ENCODE measurements at places on chromosomes 4 and X.

DNA sequence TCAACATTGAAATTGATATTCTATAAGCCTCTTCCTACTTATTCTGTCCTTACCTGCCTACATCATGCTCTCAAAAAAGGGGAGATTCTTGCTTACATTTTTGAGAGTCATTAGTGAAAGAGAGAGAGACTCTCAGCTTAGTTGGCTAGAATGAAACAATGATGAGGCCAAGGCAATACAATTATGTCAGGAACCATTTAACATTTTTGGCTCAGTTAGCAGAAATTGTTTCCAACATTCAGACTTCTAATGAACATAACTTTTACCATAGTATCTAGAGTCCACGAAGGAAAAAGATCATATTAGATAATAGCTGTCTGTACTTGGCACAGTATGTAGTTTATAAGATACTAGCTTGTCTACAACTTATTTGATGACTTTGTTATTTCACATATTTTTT, 263.7 kb upstream of the ARX start:
- no peak for DNase-seq

- no peak for DNase-seq
These were observed 39.9 kb downstream of the PDS5A start for GRCh38 chr4:39937683-39938268.

GRCh38 chrX:133645256-133645655, 230.0 kb upstream of the GPC4 start:
- DNase-seq = peak; percentile 59

GRCh38 chr4:11783588-11783987, 354.9 kb upstream of the HS3ST1 start:
- DNase-seq = no peak

- DNase-seq = no peak
These were observed 89.6 kb downstream of the SCD5 start for GRCh38 chr4:82708982-82709381.

GRCh38 chrX:24956828-24957227, 58.9 kb downstream of the ARX start:
- DNase-seq = peak; percentile 2

- DNase-seq = peak; percentile 62
These were observed 76.0 kb upstream of the AP1S2 start for GRCh38 chrX:15930585-15930984.

GRCh38 chr4:38310446-38311043, 350.3 kb downstream of the PTTG2 start:
- no peak for DNase-seq

DNA sequence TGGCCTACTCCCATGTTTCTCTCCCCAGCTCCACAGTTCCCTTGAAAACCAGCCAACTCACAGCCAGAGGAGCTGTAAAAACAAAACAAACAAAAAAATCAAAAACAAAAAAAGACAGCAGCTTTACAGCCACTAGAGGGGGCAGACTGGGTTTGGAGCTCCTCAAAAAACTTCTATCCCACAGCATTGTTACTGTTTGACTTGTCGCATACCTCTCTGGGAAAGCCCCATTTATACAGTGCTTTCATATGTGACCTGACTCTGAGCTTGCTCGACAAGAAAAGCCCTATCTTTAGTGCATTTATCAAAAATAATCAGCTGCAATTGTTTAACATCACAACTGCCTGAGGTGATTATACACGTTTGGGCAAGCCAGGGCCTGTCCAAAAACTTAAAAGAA, 21.6 kb downstream of the TSPAN6 start:
- peak; percentile 57 for DNase-seq

GRCh38 chr4:182453830-182454229, 210.6 kb downstream of the TENM3 start:
- no peak for DNase-seq

DNA sequence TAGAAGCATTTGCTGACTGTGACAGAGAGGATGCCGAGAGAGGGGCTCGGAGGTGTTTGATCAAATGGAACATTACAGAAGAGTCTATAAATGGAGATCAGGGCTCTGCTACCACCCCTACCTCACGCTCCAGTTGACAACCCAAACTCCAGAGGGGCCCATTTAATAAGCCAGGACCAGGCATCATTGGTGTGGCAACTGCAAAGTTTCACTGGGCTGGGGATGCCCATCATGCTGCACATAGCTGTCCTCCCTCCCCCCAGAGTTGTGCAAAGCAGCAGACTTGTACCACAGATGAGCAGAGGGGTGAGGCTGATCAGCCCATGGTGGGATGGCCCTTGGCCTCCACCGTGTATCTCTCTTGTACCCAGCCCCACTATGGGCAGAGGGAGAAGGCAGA, 38.2 kb upstream of the XPNPEP2 start:
- no peak for DNase-seq

DNA sequence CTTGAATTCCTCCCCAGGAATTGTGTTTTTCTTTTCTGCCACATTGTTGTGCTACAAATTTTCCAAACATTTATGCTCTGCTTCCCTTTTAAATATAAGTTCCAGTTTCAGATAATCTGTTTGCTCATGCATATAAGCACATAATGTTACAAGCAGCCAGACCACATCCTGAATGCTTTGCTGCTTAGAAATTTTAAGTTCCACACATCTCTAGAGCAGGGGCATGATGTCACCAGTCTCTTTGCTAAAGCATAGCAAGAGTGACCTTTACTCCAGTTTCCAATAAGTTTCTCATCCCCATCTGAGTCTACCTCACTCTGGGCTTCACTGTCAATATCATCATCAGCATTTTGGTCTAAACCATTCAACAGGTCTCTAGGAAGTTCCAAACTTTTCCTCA, 932.5 kb downstream of the SH3BGRL start:
- no peak for DNase-seq

DNA sequence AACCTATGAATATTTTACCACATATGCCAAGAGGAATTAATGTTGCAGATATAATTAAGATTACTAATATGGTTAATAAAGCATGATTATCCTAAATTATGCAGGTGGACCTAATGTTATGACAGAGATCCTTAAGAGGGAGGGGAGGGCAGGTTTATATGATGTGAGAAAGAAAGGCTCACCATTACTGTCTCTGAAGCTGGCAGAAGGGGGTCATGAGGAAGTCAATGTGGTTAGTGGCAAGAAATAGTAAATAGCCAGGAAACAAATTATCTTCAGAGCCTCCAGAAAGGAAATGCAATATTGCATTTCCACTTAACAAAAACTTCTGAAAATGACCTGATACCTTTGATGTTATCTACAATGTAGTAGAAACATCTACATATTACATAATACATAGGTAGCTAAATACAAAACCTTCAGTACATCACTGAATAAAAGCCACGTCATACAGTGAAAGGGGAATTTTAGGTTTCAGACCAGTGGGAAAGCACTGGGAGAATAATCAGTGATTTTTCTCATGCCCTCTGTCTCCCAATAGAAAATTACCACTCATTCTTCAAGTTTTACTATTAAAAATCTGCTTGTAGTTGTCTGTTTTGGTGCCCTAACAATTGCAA, 609.2 kb downstream of the SPOCK3 start:
- no peak for DNase-seq

DNA sequence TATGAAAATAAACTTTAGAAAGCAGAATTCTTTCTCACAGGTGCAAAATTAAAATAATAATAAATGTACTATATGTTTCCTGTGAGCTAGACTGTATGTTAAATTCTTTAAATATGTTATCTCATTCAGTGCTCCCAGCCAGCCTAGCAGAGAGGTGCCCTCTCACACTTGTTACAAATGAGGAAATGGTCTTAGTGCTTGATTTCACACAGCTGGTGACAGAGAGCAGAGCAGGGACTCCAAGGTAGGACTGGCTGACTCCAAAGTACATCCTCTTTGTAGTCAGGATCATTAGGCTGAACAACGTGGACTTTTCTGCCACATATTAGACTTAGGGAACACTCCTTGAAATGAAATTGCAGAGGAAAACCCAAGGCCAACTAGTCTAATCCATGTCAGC, 72.0 kb upstream of the HHIP start:
- DNase-seq = no peak

DNA sequence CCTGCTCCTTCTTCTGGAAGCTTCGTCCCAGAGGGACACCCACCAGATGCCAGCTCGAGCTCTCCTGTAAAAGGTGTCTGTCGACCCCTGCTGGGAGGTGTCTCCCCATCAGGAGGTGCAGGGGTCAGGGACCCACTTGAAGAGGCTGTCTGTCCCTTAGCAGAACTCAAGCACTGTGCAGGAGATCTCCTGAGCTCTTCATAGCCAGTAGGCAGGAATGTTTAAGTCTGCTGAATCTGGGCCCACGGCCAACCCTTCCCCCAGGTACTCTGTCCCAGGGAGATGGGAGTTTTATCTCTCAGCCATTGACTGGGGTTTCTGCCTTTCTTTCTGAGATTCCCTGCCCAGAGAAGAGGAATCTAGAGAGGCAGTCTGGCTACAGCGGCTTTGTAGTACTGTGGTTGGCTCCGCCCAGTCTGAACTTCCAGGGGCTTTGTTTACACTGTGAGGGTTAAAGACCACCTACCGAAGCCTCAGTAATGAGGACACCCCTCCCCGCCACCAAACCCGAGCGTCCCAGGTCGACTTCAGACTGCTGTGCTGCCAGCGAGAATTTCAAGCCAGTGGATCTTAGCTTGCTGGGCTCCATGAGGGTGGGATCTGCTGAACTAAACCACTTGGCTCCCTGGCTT, 1383.0 kb upstream of the TENM3 start:
- DNase-seq = no peak

DNA sequence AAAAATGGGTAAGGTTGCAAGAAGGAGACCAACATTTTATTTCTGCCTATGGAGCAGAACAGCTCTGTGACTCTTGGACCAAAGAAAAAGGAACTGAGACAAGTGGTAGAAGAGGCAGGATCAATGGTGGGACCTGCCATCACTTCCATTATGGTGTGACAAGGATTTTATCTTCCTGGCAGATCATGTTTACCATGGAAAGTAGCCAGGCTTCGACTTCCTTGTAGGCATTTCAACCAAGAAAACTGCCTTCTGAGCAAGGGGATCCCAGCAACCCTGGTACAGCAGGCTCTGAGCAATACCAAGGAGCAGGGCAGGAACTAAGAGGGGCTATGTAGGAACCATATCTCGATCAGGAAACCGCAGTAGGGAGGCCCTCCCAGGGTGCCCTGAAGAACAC, 317.4 kb downstream of the IQCM start:
- no peak for DNase-seq

- DNase-seq = no peak
These were observed 41.1 kb upstream of the PPARGC1A start for GRCh38 chr4:23930750-23931488.

DNA sequence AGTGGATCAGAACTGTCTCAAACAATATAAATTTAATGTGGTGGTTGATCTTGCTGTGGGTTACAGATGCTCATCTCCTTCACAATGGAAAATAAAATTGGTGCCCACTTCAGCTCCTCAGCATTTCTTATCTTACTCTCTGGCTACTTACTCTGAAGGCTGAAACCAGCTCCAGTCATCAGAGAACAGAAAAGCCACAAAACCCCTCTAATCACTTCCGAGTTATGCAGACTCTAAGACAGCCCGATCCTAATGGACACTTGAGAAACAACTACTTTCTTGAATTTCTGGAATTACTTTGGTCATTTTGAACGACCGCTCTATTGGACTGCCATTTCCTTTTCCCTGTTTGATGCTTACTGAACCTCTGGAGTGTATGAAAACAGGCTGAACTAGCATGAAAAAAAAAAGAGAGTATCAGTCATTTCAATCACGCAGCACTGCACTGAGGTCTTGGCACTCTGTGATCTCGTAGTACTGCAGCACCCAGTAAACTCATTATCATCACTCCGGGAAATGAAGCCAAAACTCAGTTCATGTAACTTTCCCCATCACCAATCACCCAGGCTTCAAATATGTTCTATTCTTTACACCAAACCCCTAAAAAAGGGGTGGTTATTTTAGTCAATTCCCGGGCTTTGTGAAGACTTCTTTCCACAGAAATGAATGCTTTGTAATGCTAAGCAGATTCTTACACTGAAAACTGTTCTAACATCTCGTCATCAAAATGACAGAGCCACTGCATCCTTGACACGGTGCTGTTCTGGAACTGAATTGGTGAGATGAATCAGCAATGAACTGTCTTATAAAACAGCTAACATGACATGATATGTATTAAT, 54.5 kb downstream of the TSPAN5 start:
- peak; percentile 76 for DNase-seq

DNA sequence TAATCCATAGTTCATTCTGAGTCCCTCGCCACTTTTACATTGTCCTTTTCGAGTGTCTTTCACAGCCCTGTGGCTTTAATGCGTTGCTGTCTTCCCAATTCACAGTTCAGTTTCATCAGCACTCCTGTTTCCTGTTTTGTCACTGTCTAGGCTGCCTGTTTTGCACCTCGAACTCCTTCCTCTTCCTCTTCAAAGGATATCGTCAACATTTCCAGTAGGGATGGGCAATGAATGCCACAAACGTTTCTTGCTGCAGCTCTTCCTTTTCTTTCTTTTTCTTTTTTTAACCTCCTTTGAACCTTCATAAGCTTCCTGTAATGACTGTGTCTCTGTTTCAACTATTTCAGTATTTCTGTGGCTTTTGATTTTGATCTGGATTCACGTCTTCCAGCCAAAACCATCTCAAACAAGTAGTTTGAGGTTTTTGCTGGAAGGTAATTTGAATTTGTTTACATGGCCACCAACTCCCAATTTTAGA, 105.4 kb downstream of the ANXA3 start:
- DNase-seq = peak; percentile 19

DNA sequence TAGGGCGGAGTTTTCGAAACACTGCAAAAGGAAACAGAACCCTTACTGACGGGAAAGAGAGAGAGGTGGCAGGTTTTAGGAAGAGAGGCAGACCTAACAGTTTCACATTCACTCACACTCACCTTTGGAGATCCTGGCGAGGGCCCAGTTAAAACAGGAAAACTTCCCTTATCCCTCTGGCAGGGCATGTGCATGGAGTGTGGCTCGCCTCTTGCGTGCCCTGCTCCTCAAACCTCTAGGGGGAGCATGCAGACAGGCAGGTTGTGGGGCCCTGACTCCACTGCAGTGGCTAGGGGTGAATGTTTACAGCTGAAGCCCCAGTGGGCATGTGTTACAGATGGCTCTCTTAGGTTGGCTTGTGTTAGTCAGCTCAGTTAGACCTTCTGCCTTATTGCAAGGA, 451.5 kb downstream of the UBE2NL start:
- no peak for DNase-seq

- peak; percentile 1 for DNase-seq
These were observed 853.4 kb downstream of the STIM2 start for GRCh38 chr4:27714073-27714472.

- peak; percentile 58 for DNase-seq
These were observed 37.8 kb downstream of the SEPTIN6 start for GRCh38 chrX:119655125-119655524.

DNA sequence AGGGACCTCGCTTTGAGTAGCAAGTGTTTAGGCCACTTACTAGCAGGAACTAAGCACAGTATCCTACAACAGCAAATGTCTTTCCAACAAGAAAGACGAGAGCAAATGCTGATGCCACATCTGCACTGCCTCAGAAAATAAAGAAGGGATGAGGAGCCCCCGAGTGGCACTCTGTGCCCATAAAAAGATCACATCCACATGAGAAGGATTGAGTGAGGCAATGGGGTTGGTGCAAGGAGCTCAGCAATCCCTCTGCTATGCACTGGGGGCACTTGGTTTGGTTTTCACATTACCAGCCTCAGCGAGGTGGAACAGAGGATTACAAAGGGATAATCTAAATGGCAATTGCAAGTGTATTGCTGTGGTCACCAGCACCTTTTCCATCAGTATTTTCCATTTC, 252.8 kb upstream of the SLC7A11 start:
- DNase-seq = peak; percentile 54

- DNase-seq = peak; percentile 44
These were observed 58.4 kb upstream of the PNPLA4 start for GRCh38 chrX:7985568-7985967.
